RWPE1 (cell line): ENCODE measurements at places on chromosomes 3 and 15.

GRCh38 chr3:45042162-45042561 lies 16.1 kb downstream of the CLEC3B start:
- no peak for DNase-seq

GRCh38 chr3:13087320-13087990 lies 14.2 kb upstream of the IQSEC1 start:
- no peak for DNase-seq

DNA sequence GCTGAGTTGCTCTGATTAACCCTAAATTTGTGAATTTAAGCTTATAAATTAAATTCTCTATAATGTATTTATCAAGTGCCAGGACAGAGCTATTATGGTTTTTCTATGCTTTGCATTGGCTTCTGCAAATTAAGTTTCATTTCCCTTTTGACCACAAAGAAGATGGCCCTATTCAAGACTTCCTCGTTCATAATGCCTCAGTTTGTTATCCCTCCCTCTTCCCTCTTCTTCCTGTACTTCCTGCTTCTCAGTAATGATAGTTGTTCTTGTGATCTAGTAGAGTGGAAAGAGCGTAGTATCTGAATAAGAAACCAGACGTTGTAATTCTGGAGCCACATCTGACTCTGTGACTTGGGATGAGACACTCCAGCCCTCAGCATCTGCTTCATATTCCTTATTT lies 118.7 kb downstream of the CACNA1D start:
- no peak for DNase-seq

DNA sequence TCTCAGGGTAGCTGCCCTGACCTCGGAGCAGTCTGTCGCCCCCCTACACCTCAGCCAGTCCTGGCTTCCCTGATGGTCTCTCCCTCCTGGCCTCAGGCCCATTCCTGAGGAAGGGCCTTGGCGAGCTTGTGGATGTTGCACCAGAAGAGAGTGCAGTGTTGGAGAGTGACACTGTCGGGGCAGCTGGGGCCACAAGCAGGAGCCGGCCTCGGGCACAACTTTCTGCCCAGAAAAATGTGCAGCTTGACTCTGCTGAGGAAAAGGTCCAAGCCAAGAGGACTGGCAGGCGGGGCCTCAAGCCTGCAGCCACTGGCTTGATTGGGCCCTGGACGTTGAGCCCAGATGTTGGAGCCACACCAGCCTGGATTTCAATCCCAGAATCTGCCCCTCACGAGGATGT lies 12.8 kb downstream of the HEMK1 start:
- DNase-seq: no peak

GRCh38 chr15:39269821-39270220 lies 311.1 kb upstream of the THBS1 start:
- DNase-seq: no peak
